ENCODE measurements at places on chromosomes 13 and 19.
A peak's percentile ranks its signal among the peaks of the same experiment; 100 is the strongest.

DNA sequence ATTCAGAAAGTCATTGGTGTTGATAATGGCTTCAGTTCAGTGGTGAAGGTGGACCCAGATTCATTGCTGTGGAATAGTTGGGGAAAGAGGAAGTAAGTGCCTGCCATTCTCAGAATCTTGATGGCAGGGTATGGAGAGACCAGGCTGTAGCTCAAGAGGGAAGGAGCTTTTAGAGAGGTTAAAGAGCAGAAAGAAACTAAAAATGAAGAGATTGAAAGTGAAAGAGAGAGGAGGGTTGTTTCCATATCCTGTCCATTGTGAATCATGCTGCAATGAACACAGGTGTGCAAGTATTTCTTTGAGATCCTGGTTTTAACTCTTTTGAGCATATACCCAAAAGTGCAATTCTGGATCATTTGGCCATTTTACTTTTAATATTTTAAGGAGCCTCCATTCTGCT lies 12.5 kb downstream of the GJB6 start:
- DNase-seq: no peak

DNA sequence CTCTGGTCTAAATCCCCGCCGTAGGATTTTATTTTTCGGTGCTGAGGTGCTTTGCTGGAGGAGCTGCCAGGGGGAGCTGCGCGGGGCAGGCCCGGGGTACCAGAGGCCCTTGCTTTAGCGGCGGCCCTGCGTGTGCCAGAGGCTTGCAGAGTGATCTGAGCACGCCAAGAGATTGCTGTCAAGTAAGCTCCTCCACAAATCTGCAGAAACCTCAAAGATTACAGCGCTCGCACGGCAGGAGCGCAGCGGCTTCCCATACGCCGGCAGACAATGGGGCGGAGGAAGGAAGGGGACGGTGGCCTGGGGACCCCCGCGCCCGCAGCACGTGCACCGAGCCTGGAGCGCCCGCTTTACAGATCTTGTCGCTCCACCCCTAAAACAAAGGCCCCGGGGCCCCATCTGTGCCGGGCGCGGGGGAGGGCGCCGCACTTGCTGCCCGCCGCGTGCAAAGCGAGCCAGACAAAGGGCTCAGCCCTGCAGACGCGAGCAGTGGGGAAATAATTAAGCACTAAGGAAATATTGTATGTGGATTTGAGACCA lies 9.1 kb upstream of the C19orf12 start:
- no peak for DNase-seq

- peak; percentile 41 for DNase-seq
Observed at GRCh38 chr19:33684538-33685232, 62.9 kb downstream of the CHST8 start.

DNA sequence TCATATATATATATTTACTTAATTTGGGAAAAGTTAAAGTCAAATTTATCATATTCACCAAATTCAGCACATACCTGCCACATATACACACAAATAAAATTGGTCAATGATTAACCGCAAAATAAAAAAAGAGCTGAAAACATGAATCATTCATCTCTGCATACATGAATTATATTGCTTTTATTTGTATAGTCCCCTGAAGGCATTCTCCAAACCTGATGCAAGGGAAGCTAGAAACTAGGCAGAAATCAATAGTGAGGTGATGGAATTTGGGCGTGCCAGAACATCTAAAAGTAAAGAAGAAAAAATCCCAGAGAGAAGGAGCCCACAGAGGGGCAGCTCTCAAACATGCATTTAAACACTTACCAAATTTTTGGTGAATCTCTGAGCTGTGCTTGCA lies 60.1 kb downstream of the UFM1 start:
- DNase-seq: no peak

DNA sequence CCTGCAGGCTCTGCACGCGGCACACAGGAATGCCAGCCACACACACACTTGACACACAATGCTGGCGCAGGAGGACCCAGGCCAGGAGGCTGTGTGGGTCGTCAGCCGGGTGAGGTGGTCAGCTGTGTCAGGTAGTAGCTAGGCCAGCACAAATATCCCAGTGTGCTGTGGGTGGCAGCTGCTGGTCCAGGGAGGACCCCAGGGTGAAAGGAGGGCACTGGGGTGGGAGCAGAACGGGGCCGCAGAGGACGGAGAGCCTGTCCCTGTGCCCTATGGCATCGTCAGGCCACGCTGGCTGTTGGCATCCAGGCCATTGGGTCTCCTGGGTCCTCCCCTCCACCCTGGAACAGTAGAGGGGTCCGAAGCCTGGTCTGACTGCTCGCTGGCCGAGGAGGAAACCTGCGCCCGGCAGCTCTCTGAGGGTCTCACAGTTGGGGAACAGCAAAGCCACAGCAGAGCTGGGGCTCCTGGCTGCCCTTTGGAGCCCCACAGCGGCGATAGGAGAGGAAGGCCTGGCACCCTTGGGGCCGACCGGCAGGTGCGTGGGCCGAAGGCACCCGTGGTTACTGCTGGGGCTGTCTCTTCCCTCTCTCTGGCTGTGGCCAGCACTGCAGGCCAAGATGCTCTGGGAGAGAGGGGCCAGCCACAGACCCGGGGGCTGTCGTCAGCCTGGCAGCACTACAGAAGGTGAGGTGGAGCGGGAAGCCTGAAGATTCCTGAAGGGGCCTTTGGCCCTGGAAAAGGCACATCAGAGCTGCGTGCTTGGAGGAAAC lies 27.3 kb downstream of the C13orf46 start:
- DNase-seq: no peak

DNA sequence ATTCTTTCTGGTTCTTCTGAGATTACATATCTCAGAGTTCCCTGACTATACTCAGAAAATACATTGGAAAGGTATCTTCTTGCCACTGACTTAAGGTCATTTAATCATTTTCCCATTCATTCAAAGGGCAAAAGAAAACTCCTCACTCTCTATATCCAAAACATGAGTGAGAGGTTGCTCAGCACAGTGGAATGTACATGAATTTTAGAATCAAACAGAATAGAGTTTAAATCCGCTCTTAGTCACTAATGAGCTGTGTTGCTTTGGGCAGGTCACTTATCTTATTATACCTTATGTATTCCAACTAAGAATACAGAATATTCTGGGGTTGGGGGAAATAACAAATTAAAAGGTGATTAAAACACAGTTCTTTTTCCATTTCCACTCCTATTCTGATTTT lies 452.6 kb upstream of the KLF12 start:
- DNase-seq: no peak

All from NCI-H526 (cell line).